IPS DF 6.9 (cell line): ENCODE measurements at places on chromosomes 12 and 14.

- peaks cover 5% of the 10 kb centered on the region; the same call in 1 of the 2 replicates for H3K4me1 ChIP-seq
- no peak overlapping the region for H3K4me3 ChIP-seq
- no peaks in the 10 kb centered on the region for H3K36me3 ChIP-seq
- H3K27me3 ChIP-seq: no peaks in the 10 kb centered on the region
Measured at GRCh38 chr12:124861492-124861891, 2.2 kb downstream of the SCARB1 start.

GRCh38 chr14:70935135-70935534, 27.9 kb downstream of the PCNX1 start:
- H3K27ac ChIP-seq: no peak overlapping the region
- DNase-seq: no peak
- H3K4me3 ChIP-seq: no peak overlapping the region

DNA sequence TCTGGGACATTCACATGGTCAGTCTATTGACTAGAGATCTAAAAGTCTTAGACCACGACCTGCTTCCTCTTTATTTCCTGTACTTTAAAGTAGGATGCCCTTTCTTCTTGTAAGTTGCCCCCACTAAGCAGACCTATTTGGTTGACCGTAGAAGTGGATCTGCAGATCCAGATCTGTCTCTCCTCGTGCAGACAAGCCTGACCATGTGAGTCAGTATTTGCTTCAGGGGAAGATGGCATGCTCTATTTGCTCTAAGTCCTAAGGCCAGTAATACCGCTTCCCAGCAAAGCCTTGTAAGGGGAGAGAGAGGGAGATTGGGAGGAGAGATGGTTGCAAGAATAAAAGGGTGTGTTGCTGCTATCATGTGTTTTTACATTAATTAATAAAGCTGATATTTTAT, 46.8 kb downstream of the KCNC2 start:
- no peaks in the 10 kb centered on the region for H3K27me3 ChIP-seq
- no peaks in the 10 kb centered on the region for H3K4me1 ChIP-seq
- H3K4me3 ChIP-seq: no peak overlapping the region
- DNase-seq: no peak

- 0 out of 2 replicates have a peak, but pooled peaks cover 2% of the 10 kb centered on the region for H3K4me1 ChIP-seq
- no peak overlapping the region for H3K4me3 ChIP-seq
- H3K36me3 ChIP-seq: no peaks in the 10 kb centered on the region
- H3K27ac ChIP-seq: no peak overlapping the region
Measured at GRCh38 chr12:26340649-26341048, 145.3 kb downstream of the SSPN start.

- H3K4me1 ChIP-seq: peaks cover 1% of the 10 kb centered on the region; the same call in 1 of the 2 replicates
- DNase-seq: no peak
- H3K4me3 ChIP-seq: no peak overlapping the region
Measured at GRCh38 chr12:124242529-124243065, 52.3 kb upstream of the RFLNA start.

DNA sequence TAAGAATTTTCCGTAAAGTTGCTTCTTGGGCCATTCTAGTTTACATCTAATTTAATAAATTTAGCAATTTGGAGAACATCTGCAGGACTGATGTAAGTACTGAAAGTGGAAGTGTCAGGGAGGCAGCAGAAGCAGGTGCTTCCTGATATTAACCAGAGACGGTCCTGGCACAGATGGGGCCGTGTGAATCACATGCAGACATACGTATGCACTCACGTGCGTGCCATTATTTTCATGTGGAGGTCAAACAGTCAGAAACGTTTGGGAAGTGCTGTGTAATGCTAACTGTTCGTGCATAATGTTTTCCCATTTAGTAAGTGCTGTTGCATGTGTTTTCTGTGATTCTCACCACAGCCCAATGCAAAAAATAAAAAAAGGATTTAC, 87.8 kb upstream of the DYNC1H1 start:
- DNase-seq: no peak
- H3K36me3 ChIP-seq: no peaks in the 10 kb centered on the region
- no peaks in the 10 kb centered on the region for H3K4me1 ChIP-seq
- H3K27ac ChIP-seq: no peak overlapping the region
- no peak overlapping the region for H3K4me3 ChIP-seq

- DNase-seq: no peak
- no peak overlapping the region for H3K27ac ChIP-seq
- no peaks in the 10 kb centered on the region for H3K36me3 ChIP-seq
- H3K4me1 ChIP-seq: no peaks in the 10 kb centered on the region
- no peaks in the 10 kb centered on the region for H3K27me3 ChIP-seq
Measured at GRCh38 chr12:130601327-130601726, 114.8 kb downstream of the RIMBP2 start.

DNA sequence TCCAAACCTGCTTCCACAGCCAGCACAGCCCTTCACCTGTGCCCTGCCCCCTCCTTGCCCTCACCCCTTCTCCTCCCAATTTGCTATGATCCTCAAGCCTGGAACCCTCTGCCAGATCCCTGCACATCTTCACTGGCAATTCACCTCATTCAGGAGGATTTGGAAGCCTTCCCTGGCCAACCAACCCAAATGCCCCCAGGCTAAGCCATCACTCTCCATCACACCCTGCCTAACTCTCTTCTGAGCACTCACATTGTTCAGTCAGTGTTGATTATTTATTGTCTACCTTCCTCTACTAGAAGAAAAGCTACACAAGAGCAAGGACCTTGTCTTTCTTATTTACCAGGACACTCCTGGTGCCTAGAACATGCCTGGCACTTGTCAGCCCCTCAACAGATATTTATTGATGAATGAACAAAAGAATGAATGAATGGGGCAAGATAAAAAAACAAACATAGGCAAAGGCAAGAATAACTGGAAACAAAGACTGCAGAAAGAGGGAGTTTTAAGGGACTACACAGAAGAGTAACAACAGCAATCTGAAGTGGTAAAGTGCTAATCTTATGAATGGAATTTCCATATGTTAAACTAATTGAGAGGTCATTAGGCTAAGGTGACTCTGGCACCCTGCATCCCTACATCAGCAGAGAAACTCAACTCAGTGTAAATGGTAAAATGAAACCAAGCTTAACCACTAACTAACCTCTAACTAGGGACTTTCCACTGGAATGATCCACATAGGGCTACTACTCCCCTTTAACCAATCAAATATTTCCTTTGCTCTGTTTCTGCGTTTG, 33.4 kb downstream of the TMTC1 start:
- H3K27me3 ChIP-seq: no peaks in the 10 kb centered on the region
- no peaks in the 10 kb centered on the region for H3K36me3 ChIP-seq
- H3K27ac ChIP-seq: no peak overlapping the region
- H3K4me3 ChIP-seq: no peak overlapping the region

DNA sequence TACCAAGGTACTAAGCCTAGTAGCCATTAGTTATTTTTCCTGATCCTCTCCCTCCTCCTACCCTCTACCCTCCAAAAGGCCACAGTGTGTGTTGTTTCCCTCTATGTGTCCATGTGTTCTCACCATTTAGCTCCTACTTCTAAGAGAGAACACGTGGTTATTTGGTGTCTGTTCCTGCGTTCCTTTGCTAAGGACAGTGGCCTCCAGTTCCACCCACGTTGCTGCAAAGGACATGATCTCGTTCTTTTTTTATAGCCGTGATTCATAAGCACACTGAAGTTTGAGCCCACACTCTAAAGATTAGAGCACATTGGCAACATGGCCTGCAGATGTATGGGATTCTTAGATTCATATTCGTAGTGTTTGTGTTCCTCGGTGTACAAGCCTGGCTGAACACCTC, 8.1 kb upstream of the STX2 start:
- no peaks in the 10 kb centered on the region for H3K36me3 ChIP-seq
- H3K27ac ChIP-seq: no peak overlapping the region
- H3K4me1 ChIP-seq: peaks cover 4% of the 10 kb centered on the region; the same call in 1 of the 2 replicates
- no peaks in the 10 kb centered on the region for H3K27me3 ChIP-seq
- no peak for DNase-seq
- no peak overlapping the region for H3K4me3 ChIP-seq

GRCh38 chr14:90049390-90049789, 12.4 kb upstream of the KCNK13 start:
- no peaks in the 10 kb centered on the region for H3K27me3 ChIP-seq
- H3K4me1 ChIP-seq: no peaks in the 10 kb centered on the region
- H3K4me3 ChIP-seq: no peak overlapping the region
- peaks cover 3% of the 10 kb centered on the region; the same call in 1 of the 2 replicates for H3K36me3 ChIP-seq

DNA sequence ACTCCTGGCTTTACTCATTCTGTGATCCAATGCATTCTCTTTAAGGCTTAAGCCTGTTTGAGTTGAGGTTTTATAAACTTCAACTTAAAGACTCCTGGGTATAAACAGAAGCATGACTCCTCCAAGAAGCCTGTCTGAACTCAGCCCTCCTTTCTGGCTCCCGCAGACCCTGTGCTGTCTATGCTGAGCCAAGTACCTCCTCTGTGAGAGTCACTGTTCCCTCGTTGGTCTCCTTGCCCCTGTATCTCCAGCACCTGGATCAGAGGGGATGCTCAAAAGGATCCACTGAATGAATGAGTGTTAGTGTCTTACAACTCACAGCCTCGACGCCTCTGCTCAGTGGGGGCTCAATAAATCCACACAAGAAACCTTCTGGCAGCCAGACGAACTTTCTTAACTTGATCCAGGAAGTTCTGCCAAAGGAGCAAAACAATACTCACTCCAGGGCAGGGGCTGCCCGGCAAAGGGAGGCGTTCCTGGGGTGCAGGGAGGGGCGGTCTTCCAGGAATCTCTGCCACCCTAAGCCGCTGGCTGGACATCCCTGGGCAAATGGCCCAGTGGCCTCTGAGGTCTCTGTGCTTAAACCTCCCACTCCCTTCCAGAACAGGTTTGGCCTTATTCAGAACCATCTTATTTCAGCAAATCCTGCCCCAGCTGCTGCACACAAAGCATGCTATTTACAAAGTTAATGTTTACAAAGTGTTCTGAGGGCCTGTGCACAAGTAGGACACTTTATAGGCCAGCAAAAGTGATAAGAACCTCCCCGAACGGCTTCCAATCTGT, 32.9 kb downstream of the MAP1LC3B2 start:
- no peak for DNase-seq
- no peaks in the 10 kb centered on the region for H3K4me1 ChIP-seq
- H3K36me3 ChIP-seq: no peaks in the 10 kb centered on the region
- H3K4me3 ChIP-seq: no peak overlapping the region

DNA sequence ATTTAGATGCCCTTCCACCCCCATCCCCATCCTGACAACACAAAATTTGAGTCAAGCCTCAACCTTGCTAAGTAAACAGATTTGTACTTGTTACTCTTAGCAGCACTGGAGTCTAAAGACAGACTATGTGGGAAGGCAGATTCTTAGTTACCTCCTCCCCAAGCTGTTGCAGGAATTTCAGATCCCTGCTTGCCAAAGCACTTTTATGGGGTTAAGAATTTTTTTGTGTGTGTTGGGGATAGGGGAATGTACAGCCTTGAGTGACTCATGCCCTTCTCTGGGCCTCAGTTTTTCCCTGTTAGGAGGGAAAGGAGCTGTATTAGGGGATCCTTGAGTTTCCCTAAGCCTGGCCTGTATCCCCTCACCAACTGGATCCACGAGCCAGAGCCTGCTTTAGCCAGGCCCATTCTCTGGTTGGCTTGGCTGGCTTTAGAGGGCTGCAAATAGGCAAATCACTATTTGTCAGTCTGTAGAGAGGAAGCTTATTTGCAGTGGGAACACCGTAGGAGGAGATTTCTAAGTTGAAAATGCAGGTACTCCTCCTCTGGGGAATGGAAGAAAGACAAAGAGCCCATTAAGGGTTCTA, 27.7 kb upstream of the RNU6-8 start:
- no peak for DNase-seq
- H3K27ac ChIP-seq: no peak overlapping the region
- H3K36me3 ChIP-seq: no peaks in the 10 kb centered on the region
- no peaks in the 10 kb centered on the region for H3K4me1 ChIP-seq
- no peaks in the 10 kb centered on the region for H3K27me3 ChIP-seq

GRCh38 chr12:65822732-65823512, 1.4 kb upstream of the HMGA2 start:
- H3K27me3 ChIP-seq: no peaks in the 10 kb centered on the region
- no peaks in the 10 kb centered on the region for H3K36me3 ChIP-seq
- peaks cover 1% of the 10 kb centered on the region for H3K4me1 ChIP-seq
- peak overlapping the region; percentile 85; the same call in 1 of the 2 replicates for H3K4me3 ChIP-seq

- H3K4me3 ChIP-seq: no peak overlapping the region
- DNase-seq: no peak
- no peaks in the 10 kb centered on the region for H3K36me3 ChIP-seq
- no peaks in the 10 kb centered on the region for H3K4me1 ChIP-seq
- no peak overlapping the region for H3K27ac ChIP-seq
- no peaks in the 10 kb centered on the region for H3K27me3 ChIP-seq
Measured at GRCh38 chr14:91919814-91920213, 27.7 kb downstream of the FBLN5 start.
